ENCODE measurements at places on chromosomes 3 and 15.

GRCh38 chr3:156732261-156732660 is 57.9 kb downstream of the TIPARP start:
- DNase-seq = no peak

- DNase-seq = no peak
Measured at GRCh38 chr3:106398891-106399600, 530.2 kb upstream of the CBLB start.

DNA sequence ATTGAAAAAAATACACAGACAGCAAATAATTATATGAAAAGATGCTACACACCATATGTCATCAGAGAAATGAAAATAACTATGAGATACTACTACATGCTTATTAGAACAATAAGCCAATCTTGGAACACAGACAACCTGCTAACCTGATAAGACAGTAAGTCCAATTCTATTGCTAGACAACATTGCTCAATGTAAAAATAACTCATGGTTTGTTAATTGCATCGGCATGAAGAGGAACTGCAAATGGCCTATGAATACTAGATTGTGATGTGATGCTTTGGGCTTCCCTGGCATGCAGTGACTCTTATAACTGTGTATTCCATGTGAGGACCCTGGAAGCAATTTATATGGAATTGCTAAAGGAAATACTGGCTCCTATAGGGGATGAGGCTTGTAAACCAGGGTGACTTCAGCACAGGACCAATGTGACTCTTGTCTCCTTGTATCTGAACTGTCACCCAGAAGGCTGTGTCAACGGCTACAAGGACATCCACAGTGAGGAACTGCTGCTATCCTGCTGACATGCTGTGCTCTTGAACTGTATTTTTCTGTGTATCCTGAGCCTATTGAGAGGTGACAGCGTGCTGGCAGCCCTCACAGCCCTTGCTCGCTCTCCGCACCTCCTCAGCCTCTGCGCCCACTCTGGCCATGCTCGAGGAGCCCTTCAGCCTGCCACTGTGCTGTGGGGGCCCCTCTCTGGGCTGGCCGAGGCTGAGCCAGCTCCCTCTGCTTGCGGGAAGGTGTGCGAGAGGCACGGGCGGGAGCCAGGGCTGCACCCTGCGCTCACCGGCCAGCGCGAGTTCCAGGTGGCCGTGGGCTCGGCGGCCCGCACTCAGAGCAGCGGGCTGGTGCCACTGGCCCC is 385.7 kb downstream of the CNTN4 start:
- DNase-seq = no peak

DNA sequence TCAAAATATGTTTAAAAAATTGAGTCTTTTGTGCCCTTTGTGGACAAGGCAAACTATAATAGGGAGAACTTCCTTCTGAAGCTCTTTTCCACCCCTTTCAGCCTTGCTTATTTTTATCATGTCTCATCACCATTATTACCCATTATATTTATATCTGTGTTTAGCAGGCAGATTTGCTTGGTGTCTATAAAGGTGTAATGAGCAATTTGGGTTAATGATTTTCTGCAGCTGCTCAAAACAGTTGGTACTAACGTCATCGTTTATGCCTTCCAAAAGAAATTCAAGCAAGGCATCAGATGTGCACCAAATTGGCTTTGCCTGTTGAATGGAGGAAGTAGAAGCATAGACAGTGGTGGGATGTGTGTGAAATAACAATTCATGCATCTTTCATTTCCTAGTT is 483.7 kb upstream of the SGO1 start:
- no peak for DNase-seq

DNA sequence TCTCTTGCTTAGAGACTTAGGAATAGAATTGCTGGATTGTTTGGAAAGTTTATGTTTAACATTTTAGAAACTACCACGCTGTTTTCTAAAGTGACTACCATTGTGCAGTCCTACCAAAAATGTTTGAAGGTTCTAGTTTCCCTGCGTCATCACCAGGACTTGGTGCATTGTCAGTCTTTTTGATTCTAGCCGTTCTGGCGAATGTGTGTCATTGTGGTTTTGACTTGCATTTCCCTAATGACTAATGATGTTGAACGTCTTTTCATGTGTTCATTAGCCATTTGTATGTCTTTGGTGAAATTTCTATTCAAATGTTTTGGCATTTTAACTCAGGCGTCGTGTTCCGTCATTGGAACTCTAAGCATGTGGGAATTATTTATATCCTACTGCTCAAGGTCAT is 58.0 kb downstream of the CHD2 start:
- DNase-seq = peak; percentile 54
